ENCODE measurements at places on chromosomes 7 and 10.

- DNase-seq: no peak
Measured at GRCh38 chr10:123858077-123858681, 33.4 kb downstream of the CPXM2 start.

GRCh38 chr7:18434171-18434570, 61.4 kb upstream of the HDAC9 start:
- no peak for DNase-seq

GRCh38 chr7:66413379-66414114, 208.4 kb downstream of the TPST1 start:
- DNase-seq: peak; percentile 76

- no peak for DNase-seq
Measured at GRCh38 chr7:24478137-24478655, 95.1 kb upstream of the PALS2 start.

DNA sequence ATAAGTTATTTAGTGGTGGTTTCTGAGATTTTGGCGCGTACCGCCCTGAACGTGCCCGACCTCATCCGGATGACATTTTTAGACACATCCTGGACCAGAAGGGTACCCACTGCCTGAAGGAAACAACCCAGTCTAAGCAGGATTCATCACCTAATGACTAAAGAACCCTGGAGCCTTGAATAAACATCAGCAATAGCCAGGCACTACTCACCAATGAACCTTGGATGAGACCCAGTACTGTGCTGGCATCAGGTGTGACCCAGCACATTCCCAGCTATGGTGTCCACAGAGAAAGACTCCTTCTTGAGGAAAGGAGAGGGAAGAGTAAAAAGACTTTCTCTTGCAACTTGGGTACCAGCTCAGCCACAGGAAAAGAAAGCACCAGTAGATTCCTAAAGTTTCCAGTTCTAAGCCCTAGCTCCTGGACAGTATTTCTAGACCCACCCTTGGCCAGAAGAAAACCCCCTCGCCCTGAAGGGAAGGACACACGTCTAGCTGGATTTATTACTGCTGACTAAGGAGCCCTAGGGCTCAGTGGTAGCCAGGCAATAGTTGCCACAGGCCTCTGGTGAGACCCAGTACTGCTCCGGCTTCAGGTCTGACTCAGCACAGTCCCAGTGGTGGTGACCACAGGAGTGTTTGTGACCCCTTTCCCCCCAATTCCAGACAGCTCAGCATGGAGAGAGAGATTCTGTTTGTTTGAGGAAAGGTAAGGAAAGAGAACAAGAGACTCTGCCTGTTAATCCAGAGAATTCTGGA, 32.5 kb downstream of the ZNF277 start:
- no peak for DNase-seq

All from activated CD8-positive, alpha-beta memory T cell treated with anti-CD3 and anti-CD28 coated beads for 1 hour (primary cell).